NCI-H1694 treated with DMSO at 0.1 percent for 48 hours (cell line): ENCODE measurements at places on chromosomes 6 and 20.
A peak's percentile ranks its signal among the peaks of the same experiment; 100 is the strongest.

GRCh38 chr6:137958811-137959565 lies 91.9 kb downstream of the TNFAIP3 start:
- peak; percentile 10 for DNase-seq

- DNase-seq, result no peak
Observed at GRCh38 chr20:5913166-5913565, 37.2 kb downstream of the TRMT6 start.

DNA sequence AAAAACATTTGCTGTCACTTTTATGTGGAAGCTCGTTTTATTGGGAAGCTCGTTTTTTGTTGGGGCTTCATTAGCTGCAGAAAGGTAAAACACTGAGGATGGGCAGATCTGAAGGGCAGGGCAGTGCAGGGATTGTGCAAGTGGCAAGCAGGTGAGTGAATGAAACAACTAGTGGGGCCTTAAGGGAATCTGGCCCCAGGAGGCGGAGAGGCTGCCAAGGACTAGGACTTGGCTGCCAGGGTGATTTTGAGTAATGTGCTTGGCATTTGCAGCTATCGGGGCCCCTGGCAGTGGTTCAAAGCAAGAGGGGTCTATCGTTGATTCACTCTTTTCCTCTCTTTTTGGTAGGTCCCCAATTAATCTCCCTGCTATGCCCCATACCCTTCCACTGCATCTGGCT lies 11.5 kb downstream of the IL22RA2 start:
- no peak for DNase-seq

GRCh38 chr20:59024111-59024530 lies 4.9 kb downstream of the TUBB1 start:
- no peak for DNase-seq

GRCh38 chr20:57844626-57845596 lies 135.1 kb upstream of the PMEPA1 start:
- no peak for DNase-seq

GRCh38 chr6:122569230-122569771 lies 40.9 kb upstream of the PKIB start:
- DNase-seq, result no peak
